ENCODE measurements at places on chromosomes 3 and 15. TPM values are rescaled to one million over a fixed set of nuclear protein-coding genes. Genes with fewer than 3 reads are reported as not detected.

DNA sequence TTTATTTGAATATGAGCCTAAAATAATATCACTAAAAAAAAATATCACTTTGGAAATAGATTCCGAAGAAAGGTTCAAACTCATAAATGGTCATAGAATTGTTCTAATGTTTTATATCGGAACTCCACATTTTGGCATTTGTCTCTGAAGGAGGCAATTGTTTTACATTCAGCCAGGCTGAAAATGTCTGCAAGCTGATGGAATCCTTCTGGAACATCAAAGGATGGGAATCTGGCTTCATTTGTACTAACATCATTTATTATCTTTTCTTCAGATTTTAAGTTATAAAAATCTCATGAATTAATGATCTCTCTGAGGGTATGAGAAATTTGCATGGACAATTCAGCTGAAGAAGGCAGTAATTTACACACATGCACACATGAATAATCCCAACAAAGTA lies 251.4 kb upstream of the RGMA start:
- ATAC-seq, result no peak

The NDN gene
- total RNA-seq, result 85.8 TPM

GRCh38 chr3:101928890-101929289 lies 79.6 kb downstream of the NFKBIZ start:
- ATAC-seq, result no peak

The SPTSSB gene
- not detected for total RNA-seq

The CLEC3B gene
- 20.4 TPM for total RNA-seq

DNA sequence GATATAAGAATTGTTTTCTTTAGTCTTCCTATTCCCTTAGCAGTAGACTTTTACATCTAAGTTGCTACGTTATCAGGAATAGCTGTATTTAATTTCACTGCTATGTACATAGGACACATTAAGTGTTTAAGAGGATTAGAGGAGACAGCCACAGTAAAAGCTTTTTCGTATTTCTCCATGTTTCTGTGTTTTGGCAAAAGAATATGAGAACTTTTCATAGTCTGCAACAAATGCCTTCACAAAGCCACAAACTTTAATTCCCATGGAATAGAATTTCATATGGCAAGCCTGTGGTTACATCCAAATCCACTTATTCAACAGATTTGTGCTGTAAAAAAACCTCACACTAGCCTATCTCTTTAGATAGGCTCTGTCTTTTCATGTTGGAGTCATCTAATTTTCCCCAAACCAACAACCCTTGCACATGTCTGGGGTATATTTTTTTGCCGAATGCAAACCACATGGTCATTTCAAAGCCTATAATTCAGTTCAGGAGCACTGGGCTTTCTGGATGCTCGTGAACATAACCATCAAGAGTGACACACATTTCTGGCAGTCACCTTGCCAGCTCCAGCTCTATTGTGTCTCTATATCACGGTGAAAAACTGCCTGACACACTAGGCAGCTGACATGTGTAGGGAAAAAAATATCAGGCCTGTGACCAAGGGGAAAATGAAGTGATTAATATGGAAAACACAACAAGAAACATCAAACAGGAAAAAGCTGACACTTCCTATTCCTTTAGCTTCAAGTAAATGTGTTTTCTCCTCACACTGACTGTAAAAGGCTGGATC lies 19.2 kb downstream of the PLD1 start:
- no peak for ATAC-seq

- ATAC-seq, result no peak
Measured at GRCh38 chr3:39191111-39191510, 1.3 kb downstream of the XIRP1 start.

GRCh38 chr15:56752986-56753385 lies 19.7 kb upstream of the ZNF280D start:
- ATAC-seq, result no peak

- no peak for ATAC-seq
Measured at GRCh38 chr15:88276821-88277410, 20.4 kb upstream of the NTRK3 start.

DNA sequence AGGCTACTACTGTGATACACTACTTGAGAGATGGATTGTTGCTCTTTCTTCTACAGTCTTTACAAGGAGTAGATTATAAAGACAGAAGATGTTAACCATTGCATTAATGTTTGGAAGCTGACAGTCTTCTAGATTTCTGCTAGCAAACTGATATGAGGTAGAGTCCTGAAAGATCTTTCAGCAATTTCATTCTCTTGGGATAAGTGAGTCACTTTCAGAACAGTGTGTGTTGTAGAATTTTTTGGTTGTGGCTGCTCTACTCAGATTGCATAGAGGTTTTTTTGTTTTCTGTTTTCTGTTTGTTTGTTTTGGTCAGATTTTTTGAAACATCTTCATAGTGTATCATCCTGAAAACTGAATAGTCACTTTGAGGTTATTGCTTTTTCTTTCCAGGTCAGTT lies 17.1 kb downstream of the TNFSF10 start:
- ATAC-seq, result no peak

DNA sequence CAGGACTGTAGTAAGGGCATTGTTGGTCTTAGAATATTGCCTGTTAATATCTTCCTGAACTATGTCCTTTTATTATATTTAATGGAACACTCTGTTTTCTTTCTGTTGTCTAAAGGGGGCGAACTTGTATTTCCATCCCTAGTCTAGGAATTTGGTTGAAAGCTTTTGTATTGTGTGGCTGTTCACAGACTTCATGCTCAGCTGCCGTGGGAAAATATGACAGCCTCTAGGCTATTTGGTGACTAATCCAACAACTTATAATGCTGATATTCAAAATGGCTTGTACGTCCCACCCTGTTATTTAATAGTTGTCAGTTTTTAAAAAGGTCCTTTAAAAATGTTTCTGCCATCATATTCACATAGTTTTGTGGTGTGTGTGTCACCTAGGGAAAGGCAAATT lies 202.6 kb downstream of the KLHL25 start:
- no peak for ATAC-seq

The TRIM42 gene
- total RNA-seq, result not detected

DNA sequence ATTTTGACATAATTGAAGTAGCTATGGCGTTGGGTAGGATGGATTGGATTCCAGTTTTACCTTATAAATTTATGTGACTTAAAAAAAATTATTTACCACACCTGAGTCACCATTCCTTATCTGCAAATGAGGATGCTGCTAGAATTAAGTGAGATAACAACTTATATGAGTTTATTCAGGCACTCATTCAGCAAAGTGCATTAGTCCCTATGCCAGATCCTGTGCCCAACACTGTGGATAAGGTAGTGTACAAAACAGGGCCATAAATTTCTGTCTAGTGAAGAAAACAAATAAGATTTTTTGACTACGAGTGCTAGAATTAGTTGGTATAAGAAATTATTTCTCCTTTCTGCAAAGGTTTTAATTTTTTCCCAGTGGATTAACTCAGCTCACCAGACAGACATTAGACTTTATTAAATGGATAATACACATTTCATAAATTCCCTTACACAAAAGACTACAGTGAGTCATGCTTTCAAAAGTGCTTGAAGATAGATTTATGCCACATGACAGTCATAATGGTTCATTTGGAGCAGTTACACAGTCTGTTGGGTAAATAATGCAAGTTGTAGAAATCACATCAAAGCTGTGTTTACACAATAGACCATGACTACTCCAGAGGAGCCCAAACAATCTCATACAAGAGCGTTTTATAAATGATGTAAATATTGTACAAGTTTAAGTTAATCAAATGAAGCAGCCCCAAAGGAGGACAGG lies 129.9 kb upstream of the TGFBR2 start:
- ATAC-seq, result no peak

The PGBD4 gene
- 0.82 TPM for total RNA-seq

DNA sequence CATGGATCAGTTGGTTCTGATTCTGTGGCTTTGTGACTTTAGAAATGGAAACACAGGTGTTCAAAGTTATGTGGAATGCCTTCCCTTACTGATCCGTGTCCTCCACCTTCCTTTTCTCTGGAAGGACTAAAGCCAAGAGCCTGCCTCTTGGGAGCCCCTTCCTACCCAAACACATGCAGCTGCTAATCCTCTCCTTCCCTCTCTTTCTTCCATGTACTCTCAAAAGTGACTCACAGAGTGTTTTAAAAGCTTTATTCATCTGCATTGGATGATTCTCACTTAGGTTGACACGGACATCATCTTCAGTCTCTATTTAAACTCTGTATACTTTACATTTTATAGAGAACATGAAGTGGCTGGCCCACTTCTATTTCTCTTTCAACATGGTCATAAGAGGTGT lies 856.5 kb upstream of the ARPP21 start:
- ATAC-seq, result no peak

The SCAANT1 gene
- total RNA-seq, result not detected

The NGLY1 gene
- 24.1 TPM for total RNA-seq

The ADAMTS9 gene
- 42.9 TPM for total RNA-seq

GRCh38 chr3:137770066-137770834 lies 6.1 kb downstream of the SOX14 start:
- no peak for ATAC-seq

DNA sequence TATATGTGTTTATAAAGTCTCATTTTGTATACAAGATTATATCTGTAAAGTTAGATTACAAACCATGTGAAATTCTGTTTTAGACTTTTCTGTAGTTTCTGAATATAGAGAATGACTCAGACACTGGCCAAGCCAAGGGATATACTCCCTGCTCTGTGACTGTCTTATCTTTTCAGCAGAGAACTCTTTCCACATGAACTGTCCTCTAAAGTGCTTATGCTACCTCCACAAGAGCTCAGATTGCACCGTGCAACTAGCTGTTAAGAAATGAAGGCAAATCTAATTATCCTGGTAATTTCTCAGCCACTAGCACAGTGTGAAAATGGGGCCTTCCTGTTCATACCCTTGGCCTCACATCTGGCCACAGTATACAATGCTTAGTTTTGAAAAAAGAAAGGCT lies 44.3 kb upstream of the CPNE4 start:
- no peak for ATAC-seq

- no peak for ATAC-seq
Measured at GRCh38 chr3:65674226-65674625, 364.5 kb downstream of the MAGI1 start.

The ERC2 gene
- total RNA-seq, result 2.0 TPM

- no peak for ATAC-seq
Measured at GRCh38 chr3:114436182-114436581, 142.4 kb downstream of the TIGIT start.

- no peak for ATAC-seq
Measured at GRCh38 chr3:122356402-122356801, 26.6 kb downstream of the MIX23 start.

The C3orf49 gene
- not detected for total RNA-seq

DNA sequence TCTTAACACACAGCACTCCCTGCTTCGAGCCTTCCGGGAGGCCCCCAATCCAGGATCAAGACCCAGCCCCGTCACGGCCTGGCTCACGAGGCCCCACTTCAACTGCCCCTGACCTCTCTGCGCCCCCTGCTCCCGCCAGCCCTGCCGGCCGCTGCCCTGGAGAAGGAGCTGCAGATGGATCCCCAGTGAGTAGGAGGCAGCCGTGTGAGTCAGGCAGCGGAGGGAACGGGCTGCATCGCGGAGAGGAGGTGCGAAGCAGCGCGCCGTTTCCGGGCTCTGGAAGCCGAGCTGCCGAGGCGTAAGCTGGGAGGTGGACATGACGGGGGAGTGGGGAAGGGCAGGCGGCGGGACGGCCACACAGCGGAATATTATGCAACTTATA lies 133.4 kb downstream of the TPRA1 start:
- ATAC-seq, result peak; percentile 25

GRCh38 chr3:156471431-156471830 lies 83.5 kb downstream of the SSR3 start:
- ATAC-seq, result no peak

The MKRN3 gene
- total RNA-seq, result 0.39 TPM

The MYZAP gene
- total RNA-seq, result 146 TPM

GRCh38 chr3:123383091-123384053 lies 65.5 kb downstream of the ADCY5 start:
- ATAC-seq, result peak; percentile 43

DNA sequence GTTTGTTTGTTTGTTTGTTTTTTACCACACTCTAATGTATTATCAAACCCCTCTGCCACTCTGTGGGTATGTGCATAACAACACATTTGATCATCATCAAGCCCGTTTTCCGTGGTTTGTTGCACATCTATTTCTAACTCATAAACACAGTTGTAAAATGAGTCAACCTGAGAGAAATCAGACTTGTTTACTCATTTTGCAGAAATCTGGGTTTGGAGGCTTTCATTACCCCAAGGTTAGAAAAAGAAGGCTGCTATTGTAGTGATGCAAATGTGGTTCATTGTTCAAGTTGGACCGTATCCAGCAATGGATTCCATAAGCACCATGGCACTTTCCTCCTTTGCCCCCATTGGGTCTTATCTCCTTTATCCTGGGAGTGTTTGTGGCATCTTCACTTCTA lies 353.2 kb upstream of the SOX2 start:
- no peak for ATAC-seq

The SLC12A8 gene
- total RNA-seq, result 2.3 TPM

All from gastroesophageal sphincter (tissue), 4 donors.